ENCODE measurements at places on chromosomes 6 and 20.

DNA sequence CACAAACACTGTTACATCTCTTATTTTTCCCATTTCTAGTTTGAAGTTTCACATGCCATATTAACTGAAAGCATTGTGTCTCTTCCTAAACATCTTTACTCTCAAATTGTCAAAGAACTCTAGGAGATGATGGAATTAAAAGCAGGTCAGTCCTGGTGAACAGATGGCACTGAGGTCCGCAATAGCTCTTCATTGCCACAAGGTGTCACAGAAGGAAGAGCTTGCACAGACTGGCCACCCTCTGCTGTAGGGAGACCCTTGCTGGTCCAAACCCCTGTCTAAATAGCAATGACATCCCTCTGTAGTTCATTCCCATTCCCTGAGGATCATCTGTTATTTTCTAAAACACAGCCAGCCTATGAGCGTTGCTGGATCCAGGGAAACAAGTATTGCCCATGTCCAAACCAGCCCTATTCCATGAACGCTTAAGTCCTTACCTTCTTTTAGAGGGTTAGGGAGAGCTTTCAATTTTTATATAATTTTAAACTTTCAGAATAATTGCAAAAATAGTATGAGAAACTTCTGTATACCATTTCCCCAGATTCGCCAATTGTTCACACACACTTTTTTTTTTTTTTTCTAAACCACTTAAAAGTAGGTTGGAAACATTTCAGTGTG lies 10.1 kb upstream of the HDAC2 start:
- no peak for DNase-seq

DNA sequence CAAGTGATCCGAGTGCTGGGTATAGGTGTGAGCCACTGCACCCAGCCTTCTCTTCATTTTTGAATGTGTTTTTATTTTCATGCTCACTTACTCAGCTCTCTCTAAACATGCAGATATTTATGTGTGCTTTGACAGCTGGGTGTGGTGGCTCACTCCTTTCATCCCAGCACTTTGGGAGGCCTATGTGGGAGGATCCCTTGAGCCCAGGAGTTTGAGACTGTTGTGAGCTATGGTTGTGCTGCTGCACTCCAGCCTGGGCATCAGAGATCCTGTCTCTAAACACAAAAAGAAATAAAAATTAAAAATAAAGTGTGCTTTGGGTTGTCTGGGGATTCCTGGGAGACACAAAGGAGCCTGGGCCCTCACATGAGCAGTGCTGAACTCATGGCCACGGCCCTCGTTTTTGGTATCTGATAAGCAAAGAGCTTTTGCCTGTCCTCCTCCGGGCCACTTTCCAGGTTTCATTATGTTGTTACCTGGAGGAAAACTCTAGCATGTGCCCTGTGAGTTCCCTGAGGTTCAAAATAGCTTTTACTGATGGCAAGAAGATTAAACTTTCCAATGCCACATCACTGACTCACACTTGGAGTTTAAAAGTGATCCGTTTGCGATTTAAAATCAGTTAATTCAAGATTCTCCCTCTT lies 78.5 kb downstream of the CD164 start:
- no peak for DNase-seq

- no peak for DNase-seq
Observed at GRCh38 chr20:17179840-17180239, 47.0 kb upstream of the PCSK2 start.

- no peak for DNase-seq
Observed at GRCh38 chr6:108875161-108875555, 26.9 kb downstream of the ARMC2 start.

- DNase-seq, result peak; percentile 96
Observed at GRCh38 chr6:42453031-42453653, 1.4 kb upstream of the TRERF1 start.

- DNase-seq, result no peak
Observed at GRCh38 chr6:137353346-137353745, 134.2 kb upstream of the IFNGR1 start.

- no peak for DNase-seq
Observed at GRCh38 chr20:16368645-16369292, 204.5 kb downstream of the KIF16B start.

DNA sequence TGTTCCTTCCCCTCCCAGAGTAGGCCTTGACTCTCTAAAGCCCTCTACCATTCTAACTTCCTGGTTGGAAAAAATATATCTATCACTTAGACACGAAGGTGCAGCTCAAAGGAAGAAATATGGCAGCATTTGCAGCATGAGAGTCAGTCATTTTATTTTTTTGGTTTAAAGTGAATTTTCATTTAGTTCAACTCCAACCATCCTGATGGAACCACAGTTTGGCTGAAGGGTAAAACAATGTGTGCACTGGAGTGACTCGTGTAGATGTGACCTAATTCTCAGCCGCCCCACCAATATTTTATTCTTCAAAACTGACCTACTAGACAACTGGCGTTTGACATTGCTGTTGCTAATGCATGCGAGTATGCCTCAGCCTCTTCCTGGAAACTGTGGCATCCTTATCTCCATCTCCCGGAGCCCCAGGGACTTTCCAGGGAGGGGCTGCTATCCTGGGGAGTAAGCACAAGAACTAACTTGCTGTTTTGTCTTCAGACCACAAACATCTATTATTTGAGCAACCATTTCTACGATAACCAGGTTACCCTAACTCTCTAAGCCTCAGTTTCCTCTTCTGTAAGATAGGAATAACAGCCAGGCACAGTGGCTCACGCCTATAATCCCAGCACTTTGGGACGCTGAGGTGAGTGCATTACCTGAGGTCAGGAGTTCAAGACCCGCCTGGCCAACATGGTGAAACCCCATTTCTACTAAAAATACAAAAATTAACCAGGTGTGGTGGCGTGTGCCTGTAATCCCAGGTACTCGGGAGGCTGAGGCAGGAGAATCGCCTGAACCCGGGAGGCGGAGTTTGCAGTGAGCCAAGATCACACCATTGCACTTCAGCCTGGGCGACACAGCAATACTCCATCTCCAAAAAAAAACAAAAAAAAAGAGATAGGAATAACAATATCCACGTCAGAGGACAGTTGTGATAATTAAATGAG lies 148.7 kb upstream of the JARID2 start:
- DNase-seq, result no peak

DNA sequence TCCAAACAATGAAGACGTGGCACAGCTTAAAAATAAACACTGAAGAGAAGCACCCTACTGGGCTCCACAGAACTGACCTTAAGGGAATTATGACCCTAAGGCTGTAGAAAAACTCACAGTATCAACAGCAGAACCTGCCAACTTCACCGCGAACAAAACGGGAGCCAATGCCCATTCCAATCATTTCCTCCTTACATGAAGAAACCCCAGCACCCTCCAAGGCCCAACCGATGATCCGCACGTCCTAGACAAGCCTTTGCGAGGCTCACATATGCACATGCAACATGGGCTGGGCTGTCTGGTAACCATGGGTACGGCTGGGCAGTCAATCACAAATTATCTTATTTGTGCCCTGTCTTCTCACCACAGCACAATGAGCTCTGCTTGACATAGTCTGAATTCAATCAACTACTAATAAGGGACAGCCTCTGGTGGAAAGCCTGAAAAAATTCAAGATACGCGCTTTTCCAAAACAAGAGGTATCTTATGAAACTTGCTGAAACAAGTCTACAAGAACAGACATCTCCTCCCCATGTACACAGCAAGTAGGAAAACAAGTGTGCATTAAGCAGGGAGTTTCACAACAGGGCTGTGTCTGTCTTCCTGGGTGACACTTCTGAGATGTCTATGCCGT lies 1.7 kb downstream of the DIDO1 start:
- DNase-seq, result no peak

DNA sequence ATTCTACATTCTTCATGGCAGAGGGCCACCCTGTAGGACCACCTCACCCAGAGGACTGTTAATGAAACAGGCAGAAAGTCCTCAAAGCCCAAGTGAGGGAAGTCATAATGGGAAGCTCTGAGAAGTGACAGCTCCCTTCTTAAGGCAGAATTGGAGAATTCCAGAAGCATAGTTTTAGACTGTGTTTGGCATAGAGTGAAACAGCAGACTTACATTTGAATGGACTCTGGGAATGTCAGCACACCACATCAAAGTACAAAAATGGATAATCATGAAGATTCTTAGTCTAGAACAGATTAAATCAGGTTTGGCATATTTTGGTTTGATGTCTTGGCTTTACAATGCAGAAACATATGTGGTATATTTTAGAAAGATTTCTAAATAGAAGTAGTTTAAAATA lies 17.9 kb downstream of the SH3BGRL2 start:
- no peak for DNase-seq

GRCh38 chr6:158002951-158003853 lies 21.5 kb downstream of the SYNJ2 start:
- peak; percentile 87 for DNase-seq

DNA sequence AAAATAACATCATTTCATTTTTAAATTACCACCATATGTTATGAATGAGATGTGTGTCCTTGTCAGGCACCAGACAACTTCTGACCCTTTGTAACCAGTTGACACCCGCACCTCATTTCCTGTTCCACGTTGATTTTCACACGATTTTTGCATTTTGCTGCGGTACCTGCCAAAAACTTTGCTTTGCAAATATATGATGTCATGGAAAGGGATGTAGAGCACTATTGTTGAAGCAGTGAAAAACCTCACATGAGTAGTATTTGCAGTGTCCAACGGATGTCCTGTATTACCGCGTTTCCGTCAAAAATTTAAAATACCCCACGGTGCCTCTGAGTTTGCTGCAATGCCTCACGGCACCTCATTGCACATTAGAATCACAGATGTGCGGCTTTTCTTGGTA lies 115.6 kb downstream of the MTHFD1L start:
- no peak for DNase-seq

DNA sequence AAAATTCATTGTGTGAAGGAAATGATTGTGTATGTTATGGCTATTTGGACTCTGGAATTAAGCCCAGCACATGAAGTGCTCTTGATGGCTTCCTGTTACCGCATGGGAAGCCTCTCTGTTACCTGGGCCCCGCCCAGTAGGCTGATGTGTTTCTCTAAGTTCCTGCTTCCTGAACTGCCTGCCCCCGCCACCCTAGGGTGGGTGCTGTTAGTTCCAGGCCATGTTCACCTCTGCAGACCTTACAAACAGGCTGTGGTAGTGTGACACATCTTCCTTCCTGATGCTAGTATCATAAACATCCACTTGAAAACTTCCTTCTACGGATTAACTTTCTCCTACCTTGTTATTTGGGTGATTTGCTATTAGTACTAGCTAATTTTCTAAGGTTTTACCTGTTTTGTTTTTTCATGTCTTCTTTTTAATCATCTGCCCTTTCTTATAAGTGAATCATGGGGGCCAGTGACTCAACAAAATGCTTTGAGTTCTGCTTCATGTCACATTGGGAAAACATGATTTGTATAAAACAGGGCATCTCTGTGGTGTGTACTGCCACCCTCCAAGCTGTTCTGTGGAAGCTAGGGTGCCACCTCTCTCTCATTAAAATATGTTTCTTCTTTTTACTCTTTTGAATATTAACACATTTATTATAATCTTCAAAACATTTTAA lies 40.6 kb downstream of the SH3BGRL2 start:
- peak; percentile 66 for DNase-seq

DNA sequence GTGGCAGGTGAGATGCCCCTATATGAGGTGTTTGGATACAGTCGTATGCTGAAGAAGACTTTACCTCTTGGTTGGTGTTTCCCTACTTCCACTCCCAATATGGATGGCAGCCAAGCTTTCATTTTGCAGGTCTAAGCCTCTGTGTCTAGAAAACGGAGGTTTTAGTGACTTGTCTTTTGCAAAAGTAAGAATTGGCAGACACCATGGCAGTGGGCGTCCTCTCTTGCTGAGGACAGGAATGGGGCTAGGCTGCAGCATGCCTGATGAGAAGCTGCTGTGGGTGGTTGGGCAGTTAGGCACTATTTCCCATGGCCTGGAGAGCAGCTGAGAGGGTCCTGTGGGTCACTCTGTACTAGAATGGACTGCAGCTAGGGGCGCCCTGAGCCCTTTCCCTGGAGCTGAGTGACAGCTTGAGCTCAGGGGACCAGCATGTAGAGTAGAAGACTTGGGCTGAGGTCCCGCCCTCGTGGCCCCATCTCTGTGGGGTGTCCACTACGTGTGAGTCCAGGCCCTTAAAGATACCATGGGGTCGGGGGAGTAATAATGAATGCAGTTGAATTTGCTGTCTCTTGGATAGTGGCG lies 127.4 kb downstream of the CDH26 start:
- DNase-seq, result no peak

- no peak for DNase-seq
Observed at GRCh38 chr6:33123732-33124524, 48.1 kb downstream of the HLA-DPB1 start.

GRCh38 chr6:158321960-158322359 lies 9.7 kb downstream of the TULP4 start:
- DNase-seq, result no peak

GRCh38 chr6:138310294-138310693 lies 67.4 kb upstream of the SMIM28 start:
- DNase-seq, result no peak

GRCh38 chr6:56841751-56842150 lies 113.2 kb upstream of the BEND6 start:
- DNase-seq, result no peak

GRCh38 chr6:121491576-121491975 lies 56.1 kb downstream of the GJA1 start:
- DNase-seq, result no peak

GRCh38 chr6:153074761-153075160 lies 56.3 kb downstream of the RGS17 start:
- no peak for DNase-seq

DNA sequence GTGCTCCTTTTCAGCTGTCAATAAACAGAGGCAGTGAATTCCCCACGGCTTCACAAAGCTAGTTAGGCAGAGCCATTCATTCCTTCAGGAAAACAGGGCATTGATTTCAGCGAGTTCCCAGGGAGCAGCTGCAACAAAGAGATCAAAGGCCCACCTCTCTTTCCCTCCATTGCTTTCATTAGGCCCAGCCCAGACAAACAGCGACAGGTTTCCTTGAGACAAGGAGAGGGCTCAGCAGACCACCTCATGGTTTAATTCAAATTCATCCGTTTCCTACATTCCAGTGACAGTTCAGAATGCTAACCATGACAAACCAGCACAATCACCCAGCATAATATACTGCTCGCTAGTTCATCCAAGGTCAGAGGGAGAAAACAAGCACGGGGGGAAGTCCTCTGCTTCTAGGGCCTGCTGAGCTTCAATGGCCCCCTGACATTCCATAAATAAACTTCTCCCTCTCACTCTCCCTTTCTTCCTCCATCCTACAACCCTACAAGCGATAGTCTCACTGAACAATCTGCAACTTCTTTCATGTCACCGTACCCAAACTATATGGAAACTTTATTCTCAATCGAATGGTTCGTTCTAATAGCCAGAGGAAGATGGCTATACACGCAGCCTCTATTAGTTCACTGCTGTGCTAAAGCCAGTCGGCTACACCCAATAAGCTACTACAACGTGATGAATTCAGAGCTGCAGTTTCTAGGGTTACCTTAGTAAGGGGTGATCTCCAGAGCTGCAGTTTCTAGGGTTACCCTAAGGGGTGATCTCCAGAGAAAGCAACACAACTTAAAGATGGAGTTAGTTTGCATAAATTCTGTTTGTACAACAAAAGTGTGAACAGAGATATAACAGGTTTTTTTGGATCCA lies 34.7 kb downstream of the PLAGL1 start:
- DNase-seq, result no peak

Measured in sigmoid colon (tissue), 7 donors.